Activated CD8-positive, alpha-beta memory T cell treated with anti-CD3 and anti-CD28 coated beads for 24 hours (primary cell): ENCODE measurements at places on chromosomes 2 and 18.

DNA sequence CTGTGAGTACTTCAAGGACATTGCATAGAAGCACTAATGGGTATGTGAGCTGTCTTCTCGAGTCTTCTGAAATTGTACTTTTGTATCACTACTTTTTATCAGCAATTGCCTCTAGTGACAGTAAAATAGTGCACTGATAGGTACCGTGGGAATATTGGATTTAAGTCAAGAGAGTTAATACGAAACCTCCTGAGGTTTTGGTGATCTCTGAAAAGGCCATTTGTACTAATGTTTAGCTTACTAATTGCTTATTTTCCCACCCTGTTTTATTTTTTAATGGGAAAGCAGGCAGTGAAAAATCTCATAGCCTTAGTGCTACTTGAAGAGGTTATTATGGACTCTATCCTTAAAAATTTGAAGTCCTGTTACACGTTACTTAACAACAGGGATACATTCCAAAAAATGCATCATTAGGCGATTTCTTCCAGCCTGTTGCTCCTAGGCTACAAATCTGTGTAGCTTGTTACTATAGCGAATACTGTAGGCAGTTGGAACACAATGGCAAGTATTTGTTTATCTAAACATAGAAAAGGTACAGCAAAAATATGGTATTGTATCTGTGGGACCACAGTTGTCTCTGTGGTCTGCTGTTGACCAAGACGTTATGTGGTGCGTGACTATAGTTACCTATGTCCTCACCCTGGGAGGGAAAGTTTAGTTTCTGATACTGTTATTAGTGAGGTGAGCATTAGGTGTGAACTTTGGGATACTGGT, 65.9 kb downstream of the CAB39 start:
- DNase-seq, result no peak

DNA sequence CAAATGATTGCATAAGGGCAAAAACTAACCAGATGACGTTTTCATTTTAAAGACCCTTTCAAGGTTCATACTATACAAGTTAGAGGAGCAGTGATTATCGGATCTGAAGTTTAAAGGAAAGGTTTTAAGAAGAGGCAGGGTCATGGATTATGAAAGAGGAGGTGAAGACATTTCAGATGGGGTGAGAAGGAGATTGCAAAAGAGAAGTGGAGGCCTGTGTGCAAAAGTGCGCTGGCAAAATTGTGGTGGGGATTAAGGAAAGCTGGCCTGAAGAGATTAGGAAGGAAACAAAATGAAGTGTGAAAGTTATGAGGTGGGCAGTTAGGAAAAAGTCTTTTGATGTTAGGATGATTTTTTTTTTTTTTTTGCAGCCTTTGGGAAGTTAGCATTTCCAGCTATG, 935.7 kb upstream of the FAM98A start:
- no peak for DNase-seq

GRCh38 chr18:44482761-44483160, 197.9 kb upstream of the SETBP1 start:
- no peak for DNase-seq

GRCh38 chr2:197893403-197894177, 89.2 kb downstream of the PLCL1 start:
- no peak for DNase-seq

DNA sequence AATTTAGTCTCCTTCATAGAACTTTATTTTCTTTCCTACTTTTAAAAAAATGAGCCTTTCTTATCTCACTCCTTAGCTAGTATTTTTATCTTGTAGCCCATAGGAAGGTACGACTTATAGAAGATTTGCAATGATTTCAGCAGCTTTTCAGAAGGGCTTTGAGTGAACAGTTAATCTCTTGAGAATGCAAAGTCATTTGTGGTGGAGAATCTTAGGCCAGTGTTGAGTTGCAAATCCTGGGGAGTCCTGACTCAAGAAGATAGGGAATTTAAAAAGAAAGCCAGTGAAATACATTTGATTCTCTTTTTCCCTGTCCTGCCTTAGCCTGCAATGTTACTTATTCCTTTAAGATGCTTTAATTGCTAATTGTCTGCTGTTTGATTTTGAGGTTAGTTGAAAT, 33.6 kb downstream of the LYPD6 start:
- DNase-seq, result no peak

DNA sequence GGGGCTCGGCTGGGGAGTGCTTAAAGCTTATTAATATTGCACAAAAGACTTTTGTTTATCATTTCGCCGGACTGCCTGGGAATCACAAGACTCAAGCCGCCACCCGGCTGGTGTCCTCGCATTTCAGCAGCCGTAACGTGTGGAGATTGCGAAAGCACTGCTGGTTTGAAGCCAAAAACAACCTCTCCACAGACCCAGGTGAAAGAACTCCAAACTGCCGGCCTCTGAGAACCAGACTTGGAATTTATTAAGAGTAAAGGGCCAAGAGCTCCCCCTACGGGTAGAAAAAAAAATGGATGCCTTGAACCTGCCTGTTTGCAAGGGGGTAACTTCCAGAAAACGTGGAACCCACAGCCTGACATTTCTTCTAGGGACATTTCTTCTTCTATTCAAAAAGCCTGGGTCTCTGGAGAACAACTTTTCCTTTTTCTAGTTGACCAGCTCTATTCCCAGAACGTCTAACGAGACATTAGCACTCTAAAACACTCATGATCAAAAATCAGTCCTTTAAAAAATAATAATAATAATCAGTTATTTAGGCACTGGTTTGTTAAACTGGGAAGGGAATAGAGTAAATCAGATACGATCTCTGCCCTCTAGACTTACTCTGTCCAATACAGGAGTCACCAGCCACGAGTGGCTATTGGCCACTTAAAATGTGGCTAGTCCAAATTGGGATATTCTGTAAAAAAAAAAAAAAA, 216.3 kb downstream of the C1D start:
- peak; percentile 58 for DNase-seq

- DNase-seq, result no peak
Measured at GRCh38 chr2:99803846-99804245, 314.0 kb upstream of the REV1 start.

GRCh38 chr18:36432880-36433555, 135.5 kb downstream of the FHOD3 start:
- DNase-seq, result no peak

GRCh38 chr2:198664321-198664720, 793.4 kb downstream of the SATB2 start:
- no peak for DNase-seq

- DNase-seq, result no peak
Measured at GRCh38 chr18:34321066-34321465, 96.4 kb upstream of the NOL4 start.

DNA sequence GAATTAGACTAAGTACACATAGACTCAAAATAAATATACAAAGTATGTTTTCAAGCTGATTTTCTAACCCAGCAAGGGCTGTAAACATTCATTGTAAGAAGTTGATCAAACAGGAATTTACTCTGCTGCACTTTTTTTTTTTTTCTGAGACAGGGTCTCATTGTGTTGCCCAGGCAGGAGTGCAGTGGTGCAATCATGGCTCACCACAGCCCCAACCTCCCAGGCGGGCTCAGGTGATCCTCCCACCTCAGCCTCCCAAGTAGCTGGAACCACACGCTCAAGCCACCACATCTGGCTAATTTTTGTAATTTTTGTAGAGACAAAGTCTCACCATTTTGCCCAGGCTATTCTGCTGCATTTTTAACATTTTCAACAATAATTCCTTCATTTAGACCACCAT, 8.3 kb upstream of the CFLAR start:
- no peak for DNase-seq

GRCh38 chr18:28167835-28168349, 9.0 kb downstream of the CDH2 start:
- no peak for DNase-seq
